ENCODE measurements at places on chromosomes 4 and X. TPM values are rescaled to one million over a fixed set of nuclear protein-coding genes. Genes with fewer than 3 reads are reported as not detected.

DNA sequence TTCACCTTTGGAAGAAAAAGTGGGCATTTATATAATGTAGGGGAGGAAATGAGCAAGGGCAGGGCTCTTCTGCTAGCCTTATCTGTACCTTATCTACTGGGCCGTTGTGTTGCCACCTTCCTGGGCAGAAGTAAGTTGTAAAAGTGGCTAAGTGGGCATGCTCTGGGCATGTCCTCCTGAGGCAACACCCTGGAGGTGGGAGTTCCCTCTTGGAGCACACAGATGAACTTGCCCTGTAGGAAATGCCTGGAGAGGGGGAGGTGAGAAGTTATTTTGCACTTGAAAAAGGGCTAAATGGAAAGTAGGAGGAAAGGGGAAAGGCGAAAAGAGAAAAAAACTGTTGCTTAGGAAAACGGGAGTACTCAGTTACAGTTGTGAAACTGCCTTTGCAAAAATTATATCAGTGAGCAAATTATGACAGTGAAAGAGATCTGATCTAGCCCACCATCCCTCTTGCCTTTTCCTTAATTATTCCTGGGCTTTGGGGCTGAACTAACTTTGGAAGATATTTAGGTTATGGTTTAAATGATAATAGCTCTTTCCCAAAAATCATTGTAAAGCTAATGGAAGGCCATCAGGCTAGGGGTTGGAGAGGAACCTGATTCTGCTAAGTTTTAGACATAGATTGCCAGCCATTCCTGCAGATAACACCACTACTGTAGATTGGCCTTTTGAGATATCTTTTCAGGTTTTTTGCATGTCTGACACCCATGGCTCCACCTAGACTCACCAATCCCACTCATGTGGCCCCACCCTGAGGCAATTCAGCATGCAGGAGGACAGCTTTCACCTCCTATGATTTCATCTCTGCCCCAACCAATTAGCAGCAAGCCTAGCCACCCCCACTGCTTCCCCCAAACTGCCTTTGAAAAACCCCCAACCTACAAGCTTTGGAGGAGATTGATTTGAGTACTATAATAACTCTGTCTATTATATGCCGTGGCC lies 20.5 kb upstream of the ZNF81 start:
- no peak for ATAC-seq

NAA11 gene
- not detected for total RNA-seq

DNA sequence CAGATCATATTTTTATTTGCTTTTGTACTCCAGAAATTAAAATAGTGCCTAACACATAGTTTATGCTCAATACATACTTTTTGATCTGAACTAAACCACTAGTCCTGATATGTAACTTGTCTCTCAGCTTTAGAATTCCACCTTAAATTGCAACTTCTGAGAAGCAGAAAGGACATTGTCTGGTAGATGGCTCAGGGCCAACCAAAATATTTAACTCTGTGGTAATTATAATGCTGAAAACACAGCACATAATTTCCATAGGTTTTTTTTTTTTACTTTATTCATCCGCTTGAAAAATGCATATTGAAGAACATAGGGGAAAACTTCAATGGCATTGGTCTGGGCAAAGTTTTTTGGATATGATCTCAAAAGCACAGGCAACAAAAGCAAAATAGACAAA lies 59.3 kb downstream of the AREG start:
- no peak for ATAC-seq

DNA sequence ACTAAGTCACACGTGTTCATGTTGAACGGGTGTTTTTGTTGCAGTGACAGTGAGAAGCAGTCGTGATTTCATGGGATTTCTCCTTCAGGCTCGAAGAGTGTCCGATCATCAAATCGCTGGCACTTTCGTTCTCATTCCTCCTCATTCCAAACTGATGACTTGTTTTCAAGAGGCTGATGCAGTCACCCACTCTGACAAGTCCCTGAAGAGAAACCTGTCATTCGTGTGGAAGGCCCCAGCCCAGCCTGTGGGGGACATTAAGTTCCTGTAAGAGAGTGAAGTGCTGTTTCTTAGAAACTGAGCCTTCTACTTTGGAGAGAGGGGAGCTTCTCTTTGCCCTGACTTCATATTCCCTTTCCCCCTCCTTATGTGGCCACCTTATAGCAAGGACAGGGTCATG lies 8.0 kb downstream of the REELD1 start:
- no peak for ATAC-seq

DNA sequence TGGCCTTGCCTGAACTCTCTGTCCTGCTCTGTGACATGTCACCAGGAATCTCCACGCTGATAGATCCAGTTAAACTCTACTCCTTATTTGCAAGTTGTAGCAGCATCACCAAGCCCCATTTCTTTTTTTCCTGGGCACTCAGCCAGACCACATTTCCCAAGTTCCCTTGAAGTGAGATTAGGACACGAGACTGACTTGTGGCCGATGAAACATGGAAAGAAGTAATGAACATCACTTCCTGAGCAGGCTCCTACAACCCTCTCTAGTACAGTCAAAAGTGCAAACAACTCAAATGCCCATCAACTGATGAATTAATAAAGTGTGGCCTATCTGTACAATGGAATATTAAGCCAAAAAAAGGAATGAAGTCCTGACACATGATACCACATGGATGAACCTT lies 74.6 kb downstream of the MAP3K15 start:
- ATAC-seq, result no peak

GRCh38 chrX:70672326-70672725 lies 227.7 kb downstream of the DLG3 start:
- ATAC-seq, result peak; percentile 74

- peak; percentile 39 for ATAC-seq
These were observed 356.7 kb downstream of the STIM2 start for GRCh38 chr4:27217261-27217769.

DNA sequence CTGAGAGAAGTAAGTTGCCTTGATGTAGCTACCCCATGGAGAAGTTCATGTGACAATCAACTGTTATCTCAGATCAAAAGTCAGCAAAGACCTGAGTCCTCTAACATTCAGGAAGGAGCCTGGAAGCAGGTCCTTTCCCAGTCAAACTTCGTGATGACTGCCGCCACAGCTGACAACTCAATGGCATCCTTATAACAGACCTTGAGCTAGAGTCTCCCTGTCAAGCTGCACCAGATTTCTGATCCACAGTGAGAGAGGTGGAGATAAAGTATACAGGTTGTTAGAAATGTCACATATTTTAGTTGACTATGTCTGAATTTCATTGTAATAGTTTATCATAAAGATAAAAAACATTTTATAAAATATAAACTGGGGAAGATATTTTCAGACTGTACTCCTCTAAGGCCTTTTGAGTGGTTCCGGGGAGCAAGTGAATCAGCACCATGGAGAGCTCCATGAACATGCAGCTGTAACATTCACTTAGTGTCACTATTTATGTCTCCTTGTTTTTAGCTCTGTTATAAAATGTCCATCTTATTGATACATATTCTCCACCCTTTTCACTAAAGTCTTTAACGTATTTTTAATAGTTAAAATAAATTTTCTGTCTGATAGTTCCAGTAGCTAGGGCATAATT lies 1653.5 kb upstream of the AGA start:
- no peak for ATAC-seq

All from activated T-helper 17 cell treated with anti-CD3 and anti-CD28 coated beads, Interleukin-2, amount 50 U/mL, for 72 hours (primary cell).